GM23248 (cell line): ENCODE measurements at places on chromosomes 3 and 15. TPM values are rescaled to one million over a fixed set of nuclear protein-coding genes. Genes with fewer than 3 reads are reported as not detected.

DNA sequence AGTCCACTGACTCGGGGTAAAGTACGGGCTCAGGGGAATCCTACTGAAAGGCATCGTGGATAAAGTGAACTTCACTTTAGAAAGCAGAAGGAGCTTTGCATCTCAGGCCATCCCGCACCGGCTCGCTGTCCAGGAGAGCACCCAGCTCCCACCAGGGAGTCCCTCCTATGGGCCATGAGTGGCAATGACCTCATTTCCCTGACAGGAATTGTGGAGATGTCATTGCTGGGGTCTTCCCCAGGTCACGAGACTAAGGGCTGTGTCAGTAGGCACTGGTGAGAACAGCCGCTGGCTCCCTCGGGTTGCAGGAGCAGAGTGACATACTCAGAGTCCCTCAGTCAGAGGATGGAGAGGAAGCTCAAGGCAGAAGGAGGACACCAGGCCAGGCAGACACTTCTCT is 97.3 kb downstream of the XXYLT1 start:
- peaks cover 8% of the 10 kb centered on the region; the same call in 1 of the 2 replicates for H3K4me1 ChIP-seq
- H3K4me3 ChIP-seq: no peak overlapping the region
- H3K36me3 ChIP-seq: no peaks in the 10 kb centered on the region
- DNase-seq: no peak

DNA sequence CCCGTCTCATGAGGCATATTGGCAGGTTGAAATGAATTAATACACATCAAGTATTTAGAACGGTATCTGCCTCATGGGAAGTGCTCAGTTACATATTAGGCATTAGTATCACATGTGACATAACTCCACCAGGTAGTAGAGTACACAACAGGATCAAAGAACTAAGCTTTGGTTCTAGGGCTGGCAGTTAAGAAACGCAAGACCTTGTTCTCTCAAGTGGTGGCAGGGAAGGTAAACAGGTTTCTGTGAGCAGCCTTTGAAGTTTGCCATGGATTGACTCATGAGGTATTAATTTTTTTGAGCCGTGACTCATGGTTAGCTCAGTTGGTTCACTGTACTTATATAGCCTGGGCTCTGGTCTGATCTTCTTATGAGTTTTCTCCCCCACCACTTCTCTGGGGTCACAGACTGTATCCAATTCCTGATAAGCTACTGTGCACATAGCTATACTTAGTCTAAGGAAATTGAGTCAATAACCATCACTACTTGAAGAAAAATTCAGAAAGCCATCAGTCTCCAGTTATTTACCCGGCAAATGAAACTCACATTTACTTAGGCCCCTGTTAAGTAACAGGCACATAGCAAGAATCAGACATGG is 155.6 kb upstream of the STT3B start:
- peak; percentile 85 for DNase-seq
- no peaks in the 10 kb centered on the region for H3K27me3 ChIP-seq
- H3K4me1 ChIP-seq: peaks cover 11% of the 10 kb centered on the region
- H3K36me3 ChIP-seq: no peaks in the 10 kb centered on the region
- H3K27ac ChIP-seq: no peak overlapping the region

DNA sequence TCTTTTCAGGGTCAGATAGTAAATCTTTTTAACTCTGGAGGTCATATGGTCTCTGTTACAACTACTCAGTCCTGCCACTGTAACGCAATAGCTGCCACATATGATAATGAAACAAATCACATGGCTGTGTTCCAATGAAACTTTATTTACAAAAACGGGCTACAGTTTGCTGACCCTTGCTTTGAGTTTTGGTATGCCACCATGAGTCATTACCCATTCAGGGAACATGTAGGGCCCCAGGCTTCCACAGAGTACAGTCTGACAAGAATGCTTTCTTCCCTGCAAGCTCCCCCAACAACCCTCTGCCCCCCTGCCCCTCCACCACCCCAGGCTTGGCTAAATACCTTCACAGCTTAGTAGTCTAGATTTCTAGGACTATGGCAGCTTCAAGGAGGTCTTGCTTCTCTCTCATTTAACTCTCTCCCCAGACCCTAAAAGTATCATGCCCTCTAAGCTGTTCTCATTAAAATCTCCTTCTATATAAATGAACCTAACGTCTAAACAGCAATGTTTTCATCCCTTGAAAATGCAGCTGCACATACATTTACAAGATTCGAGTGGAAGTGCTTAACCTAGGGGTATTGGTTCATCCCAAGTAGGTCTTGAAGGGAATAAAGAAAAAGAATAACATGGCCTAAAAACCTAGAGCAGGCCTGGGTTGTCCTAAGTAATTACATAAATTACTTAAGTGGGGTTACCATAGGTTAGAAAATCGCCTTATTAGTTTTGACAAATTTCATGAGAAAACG is 117.8 kb upstream of the PRICKLE2 start:
- peaks cover 59% of the 10 kb centered on the region for H3K4me1 ChIP-seq
- peak; percentile 83 for DNase-seq
- no peaks in the 10 kb centered on the region for H3K36me3 ChIP-seq
- H3K27me3 ChIP-seq: no peaks in the 10 kb centered on the region
- H3K4me3 ChIP-seq: no peak overlapping the region

IMPDH2 gene
- total RNA-seq: 192 and 210 TPM in 2 replicates

DNA sequence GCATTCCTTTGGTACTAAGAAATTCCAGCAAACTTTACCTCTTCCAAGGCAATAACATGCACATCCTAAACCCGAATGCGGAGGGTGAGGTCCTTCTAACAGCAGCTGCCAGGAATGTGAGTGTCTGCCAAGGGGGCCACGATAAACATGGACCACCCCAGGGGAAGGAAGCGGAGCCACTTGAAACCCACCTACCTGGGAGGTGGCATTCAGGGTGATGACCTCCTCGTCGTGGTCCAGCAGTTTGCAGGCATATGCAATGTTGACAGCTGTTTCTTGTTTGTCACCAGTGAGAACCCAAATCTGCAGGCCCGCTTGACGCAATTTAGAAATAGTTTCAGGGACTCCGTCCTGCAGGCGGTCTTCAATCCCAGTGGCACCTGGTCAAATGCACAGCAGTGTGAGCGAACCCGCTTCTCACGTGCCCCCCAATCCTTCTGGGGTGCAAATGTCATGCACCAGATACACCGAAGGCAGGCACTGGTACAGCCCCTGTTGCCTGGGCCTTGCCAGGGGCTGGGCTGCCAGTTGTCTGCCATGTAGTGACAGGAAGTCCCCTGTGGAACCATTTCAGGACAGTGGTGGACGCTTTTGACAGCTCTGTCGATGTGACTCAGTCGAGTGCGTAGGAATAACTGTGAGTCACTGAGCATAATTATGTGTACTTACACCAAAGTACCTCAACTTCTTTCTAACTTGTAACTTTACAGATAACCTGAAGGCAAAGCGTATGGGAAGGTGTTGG is 161.2 kb downstream of the ATP10A start:
- H3K4me1 ChIP-seq: no peaks in the 10 kb centered on the region
- no peaks in the 10 kb centered on the region for H3K27me3 ChIP-seq
- peak; percentile 42 for DNase-seq
- peaks cover 31% of the 10 kb centered on the region for H3K36me3 ChIP-seq

GRCh38 chr3:58638591-58638990 is 28.0 kb downstream of the FAM3D start:
- no peak for DNase-seq
- no peaks in the 10 kb centered on the region for H3K27me3 ChIP-seq
- H3K4me3 ChIP-seq: no peak overlapping the region

SMCO1 gene
- not detected in 2 replicates for total RNA-seq

NGLY1 gene
- total RNA-seq: 19.3 and 28.9 TPM in 2 replicates

PTPRG gene
- 39.6 and 51.3 TPM in 2 replicates for total RNA-seq

- peaks cover 14% of the 10 kb centered on the region for H3K4me1 ChIP-seq
- H3K27me3 ChIP-seq: no peaks in the 10 kb centered on the region
- H3K4me3 ChIP-seq: no peak overlapping the region
- no peak overlapping the region for H3K27ac ChIP-seq
Measured at GRCh38 chr3:42632146-42632545, 21.4 kb upstream of the ZBTB47 start.

GRCh38 chr3:13115991-13116390 is 42.8 kb upstream of the IQSEC1 start:
- H3K4me1 ChIP-seq: no peaks in the 10 kb centered on the region
- no peak overlapping the region for H3K27ac ChIP-seq
- H3K4me3 ChIP-seq: no peak overlapping the region
- peaks cover 29% of the 10 kb centered on the region for H3K27me3 ChIP-seq

CLDN16 gene
- total RNA-seq: 0.11 TPM in 1 of 2 replicates, not detected in the other

CCR3 gene
- not detected in 2 replicates for total RNA-seq

DNA sequence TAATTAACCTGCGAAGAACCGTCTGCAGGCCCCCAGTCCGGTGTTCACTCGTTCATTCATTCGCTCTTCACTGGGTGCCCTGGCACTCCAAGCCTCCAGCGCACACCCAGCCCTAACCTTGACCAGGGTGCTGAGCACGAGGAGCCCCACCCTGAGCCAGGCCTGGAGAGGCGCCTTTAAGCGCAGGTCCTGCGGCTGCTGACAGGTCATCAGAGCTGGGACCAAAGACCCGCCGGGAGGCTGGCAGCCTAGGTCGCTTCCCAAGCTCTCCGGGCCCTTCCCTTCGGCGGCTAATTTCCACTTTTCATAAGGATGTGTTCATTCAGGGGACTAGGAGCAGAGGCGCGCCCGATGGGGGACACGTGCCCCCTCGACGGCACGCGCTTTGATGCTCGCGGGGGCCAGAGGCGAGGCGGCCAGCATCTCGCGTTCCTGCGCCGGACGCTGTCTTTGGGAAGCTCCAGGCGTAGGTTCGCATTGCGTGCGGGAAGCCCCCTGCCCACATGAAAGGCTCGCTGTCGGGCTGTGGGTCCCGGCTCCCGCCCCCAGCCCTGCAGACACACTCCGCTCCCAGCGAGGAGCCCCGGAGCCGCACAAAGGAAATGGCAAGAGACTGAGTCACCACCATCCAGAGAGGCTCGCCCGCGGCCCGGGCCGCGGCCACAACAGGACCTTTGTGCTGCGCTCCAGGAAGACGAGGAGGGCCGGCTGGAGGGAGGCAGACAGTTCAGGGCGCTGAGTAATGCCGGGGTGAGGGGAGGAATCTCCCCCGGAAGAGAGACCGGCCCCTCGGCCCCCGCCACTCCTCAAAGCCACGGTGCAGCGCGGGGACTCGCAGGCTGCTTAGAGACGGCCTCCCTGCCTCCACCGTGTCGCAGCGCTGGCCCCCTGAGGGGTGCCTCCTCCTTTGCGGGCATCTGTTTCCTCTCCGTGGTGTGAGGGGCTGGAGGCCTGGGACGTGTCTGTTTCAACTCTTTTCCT is 266.4 kb upstream of the HES1 start:
- H3K27ac ChIP-seq: no peak overlapping the region
- H3K4me1 ChIP-seq: no peaks in the 10 kb centered on the region; the same call in 1 of the 2 replicates
- no peaks in the 10 kb centered on the region for H3K36me3 ChIP-seq
- H3K4me3 ChIP-seq: no peak overlapping the region

DNA sequence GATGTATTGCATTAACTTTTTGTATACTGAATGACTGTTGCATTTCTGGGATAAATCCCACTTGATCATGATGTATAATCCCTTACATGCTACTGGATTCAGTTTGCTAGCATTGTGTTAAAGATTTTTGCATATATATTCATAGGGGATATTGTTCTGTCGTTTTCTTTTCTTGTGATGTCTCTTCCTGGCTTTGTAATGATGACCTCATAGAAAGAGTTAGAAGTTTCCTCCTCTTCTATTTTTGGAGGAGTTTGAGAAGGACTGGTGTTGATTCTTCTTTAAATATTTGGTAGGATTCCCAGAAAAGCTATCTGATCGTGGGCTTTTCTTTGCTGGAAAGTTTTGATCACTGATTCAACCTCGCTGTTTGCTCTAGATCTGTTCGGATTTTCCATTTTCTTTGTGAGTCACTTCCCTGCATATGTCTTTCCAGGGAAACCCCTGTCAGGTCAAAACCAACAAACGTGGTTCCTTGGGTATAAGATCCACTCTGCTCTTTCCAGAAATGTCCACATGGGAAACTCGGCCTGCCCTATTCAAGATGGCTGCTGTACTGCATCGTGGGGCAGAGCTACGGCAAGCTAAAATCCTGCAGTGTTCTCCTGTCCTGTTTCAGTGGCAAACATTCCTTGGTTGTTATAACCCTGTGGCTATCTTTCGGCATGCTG is 120.4 kb downstream of the GABRG3 start:
- no peaks in the 10 kb centered on the region for H3K4me1 ChIP-seq
- no peak overlapping the region for H3K4me3 ChIP-seq
- no peaks in the 10 kb centered on the region for H3K27me3 ChIP-seq
- no peak overlapping the region for H3K27ac ChIP-seq
- H3K36me3 ChIP-seq: no peaks in the 10 kb centered on the region

- H3K27ac ChIP-seq: no peak overlapping the region
- H3K36me3 ChIP-seq: no peaks in the 10 kb centered on the region
- H3K4me3 ChIP-seq: no peak overlapping the region
- H3K4me1 ChIP-seq: no peaks in the 10 kb centered on the region
- H3K27me3 ChIP-seq: no peaks in the 10 kb centered on the region
- peak; percentile 75 for DNase-seq
Measured at GRCh38 chr3:59052803-59053411, 3.1 kb upstream of the CFAP20DC start.

DNA sequence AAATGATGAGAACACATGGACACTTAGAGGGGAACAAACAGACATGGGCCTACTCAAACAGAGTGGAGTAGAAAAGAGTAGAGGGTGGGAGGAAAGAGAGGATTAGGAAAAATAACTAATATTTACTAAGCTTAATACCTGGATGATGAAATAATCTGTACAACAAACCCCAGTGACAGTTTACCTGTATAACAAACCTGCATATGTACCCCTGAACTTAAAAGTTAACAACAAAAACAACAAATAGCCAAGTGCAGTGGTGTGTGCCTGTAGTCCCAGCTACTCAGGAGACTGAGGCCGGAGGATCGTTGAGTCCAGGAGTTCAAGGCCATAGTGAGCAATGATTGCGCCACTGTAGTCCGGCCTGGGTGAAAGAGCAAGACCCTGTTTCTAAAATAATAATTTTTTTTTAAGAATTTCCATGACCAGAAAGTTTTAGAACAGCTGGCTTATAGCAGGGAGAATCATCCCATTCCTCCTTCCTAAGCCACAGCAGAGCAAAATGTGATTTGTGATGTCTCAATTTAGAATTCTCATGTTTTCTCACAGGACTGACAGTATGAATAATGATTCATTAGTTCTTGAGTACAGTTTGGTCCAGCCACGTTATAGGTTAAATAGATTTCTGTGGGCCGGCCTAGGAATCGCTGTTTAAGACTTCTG is 150.0 kb downstream of the ZNF609 start:
- DNase-seq: no peak
- no peaks in the 10 kb centered on the region for H3K27me3 ChIP-seq
- no peaks in the 10 kb centered on the region for H3K4me1 ChIP-seq
- no peak overlapping the region for H3K27ac ChIP-seq
- H3K36me3 ChIP-seq: no peaks in the 10 kb centered on the region

DNA sequence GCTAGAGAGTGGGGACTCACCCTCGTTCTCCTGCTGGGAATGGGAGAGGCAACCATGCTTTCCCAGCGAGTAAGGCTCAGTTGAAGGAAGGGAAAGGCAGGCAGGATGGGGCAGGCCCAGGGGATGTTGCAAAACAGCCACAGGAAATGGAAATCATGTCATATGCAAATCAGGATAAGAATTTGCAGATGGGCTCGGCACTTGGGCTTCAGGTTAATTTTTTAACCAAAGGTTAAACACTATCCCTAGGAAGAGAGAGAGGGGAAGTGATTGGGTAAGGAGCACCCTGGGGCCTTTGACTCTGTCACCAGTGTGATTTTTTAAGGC is 14.6 kb upstream of the PLA2G4E start:
- no peak overlapping the region for H3K27ac ChIP-seq
- H3K27me3 ChIP-seq: 0 out of 2 replicates have a peak, but pooled peaks cover 5% of the 10 kb centered on the region
- peak; percentile 30 for DNase-seq
- H3K4me1 ChIP-seq: no peaks in the 10 kb centered on the region
- no peak overlapping the region for H3K4me3 ChIP-seq

GRCh38 chr15:91992945-91993344 is 139.4 kb downstream of the SLCO3A1 start:
- no peak overlapping the region for H3K4me3 ChIP-seq
- DNase-seq: no peak
- H3K36me3 ChIP-seq: no peaks in the 10 kb centered on the region

ALPK3 gene
- 0.13 and 5.0 TPM in 2 replicates for total RNA-seq

GCSAM gene
- total RNA-seq: not detected in 2 replicates

TGM5 gene
- total RNA-seq: not detected in 2 replicates
